Activated CD4-positive, alpha-beta memory T cell treated with anti-CD3 and anti-CD28 coated beads, Interleukin-2, amount 10 ng/mL, durations not matched to agents 7 days and 5 days (primary cell): ENCODE measurements at places on chromosomes 16 and 17.

DNA sequence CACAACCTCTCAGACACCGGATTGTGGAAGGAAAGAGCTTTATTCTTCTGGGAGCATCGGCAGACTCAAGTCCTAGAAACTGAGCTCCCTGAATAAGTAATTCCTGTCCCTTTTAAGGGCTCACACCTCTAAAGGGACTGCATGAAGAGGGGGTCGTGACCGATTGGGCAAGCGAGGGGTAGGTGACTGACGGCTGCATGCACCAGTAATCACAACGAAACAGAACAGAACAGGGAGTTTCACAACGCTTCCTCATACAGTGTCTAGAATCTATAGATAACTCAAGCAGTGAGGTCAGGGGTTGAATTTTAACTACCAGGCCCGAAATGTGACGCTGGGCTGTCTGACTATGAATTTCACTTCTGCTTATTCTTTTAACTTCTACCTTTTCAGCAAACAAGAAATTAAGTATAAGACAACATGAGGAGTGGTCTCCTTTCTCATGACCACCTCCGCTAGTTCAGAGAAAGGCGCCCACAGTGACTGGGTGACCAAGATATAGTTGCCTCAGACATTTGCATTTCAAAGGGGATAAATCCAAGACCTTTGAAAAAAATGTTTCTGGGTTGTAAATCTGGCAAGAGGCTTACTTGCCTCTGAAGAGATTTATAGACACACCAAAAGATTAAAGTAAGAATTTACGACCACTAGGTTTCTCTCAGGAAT lies 88.4 kb upstream of the ATF7IP2 start:
- DNase-seq: no peak

GRCh38 chr16:89004209-89004831 lies 27.3 kb upstream of the CBFA2T3 start:
- DNase-seq: no peak

- no peak for DNase-seq
Observed at GRCh38 chr16:57192146-57192545, 6.0 kb downstream of the RSPRY1 start.

DNA sequence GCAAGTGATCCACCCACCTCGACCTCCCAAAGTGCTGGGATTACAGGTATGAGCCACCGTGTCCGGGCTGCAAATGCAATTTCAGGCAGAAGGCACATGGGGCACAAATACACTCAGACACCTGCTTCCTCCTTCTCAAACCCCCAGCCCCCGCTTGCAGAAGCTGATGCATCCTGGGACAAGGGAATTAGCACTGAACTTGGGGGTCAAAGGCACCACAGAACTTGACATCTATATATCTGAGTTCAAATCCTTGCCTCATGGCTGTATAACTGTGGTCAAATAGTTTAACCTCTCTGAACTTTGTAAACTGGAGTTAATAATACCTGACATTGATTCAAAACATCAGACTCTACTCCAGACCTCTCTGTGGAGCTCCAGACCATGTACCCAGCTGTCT lies 4.1 kb upstream of the ARL5C start:
- DNase-seq: no peak

GRCh38 chr17:15342460-15342859 lies 1.1 kb upstream of the TEKT3 start:
- DNase-seq: no peak

DNA sequence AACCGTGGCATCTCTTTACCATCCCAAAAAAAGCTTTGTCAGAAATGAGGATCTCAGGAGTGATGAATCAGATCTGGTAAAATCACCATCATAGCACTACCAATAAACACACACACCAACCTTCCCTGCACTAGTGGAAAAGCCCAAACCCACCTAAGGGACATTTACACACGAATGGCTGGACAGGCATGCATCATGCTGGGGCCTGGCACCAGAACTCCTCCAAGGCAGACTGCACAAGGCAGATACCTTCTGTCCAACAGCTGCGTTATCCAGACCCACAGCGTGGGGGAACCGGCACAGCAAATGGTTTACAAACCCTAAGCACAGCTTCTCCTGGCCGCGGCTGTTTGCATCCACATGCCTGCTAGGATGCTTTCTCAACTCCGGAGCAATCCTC lies 2.8 kb downstream of the ASIC2 start:
- no peak for DNase-seq

- DNase-seq: no peak
Observed at GRCh38 chr16:68362947-68363657, 52.3 kb downstream of the PRMT7 start.

GRCh38 chr16:82302042-82302727 lies 132.2 kb upstream of the MPHOSPH6 start:
- no peak for DNase-seq

DNA sequence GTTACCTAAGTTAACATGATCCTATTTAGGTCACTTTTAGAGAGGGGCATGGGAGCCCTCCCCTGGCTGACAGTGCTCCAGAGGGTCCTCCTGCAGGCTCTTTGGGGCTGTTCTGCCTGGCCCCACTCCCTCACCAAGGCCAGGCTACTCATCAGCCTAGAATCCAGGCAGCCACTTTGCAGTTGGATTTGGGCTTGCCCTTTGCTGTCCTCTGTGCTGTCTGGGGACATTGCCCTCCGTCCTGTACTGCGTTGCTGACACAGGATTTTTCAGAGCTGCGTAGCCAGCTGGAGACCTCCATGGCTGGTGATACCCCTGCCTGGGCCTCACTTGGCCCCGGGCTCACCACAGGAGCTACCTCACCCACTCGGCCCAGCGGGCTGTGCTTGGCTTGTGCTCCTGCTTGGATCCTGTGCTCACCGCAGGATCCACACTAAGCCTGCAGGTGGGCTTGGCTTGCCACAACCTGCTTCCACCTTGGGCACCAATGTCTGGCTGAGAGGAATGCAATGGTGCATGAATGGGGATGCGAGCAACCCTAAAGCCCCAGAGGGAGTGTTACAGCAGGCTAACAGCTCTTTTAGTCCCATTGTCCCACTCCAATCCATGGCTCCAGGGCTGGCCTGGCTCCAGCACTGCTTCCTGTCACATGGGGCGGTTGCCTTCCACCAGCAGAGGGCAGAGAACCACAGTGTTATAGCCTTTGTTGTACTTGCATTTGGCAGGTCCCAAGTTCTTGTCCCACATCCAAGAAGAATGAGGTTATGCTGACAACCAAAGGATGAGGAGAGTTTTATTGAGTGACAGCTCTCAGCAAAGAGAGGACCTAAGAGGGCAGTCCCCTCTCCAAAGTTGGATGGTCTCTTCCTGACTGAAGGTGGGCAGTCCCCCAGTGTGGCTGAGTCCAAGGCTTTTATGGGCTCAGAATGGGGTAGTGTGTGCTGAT lies 21.5 kb downstream of the CCL4 start:
- DNase-seq: no peak

- DNase-seq: peak; percentile 55
Observed at GRCh38 chr17:60165971-60166370, 16.2 kb downstream of the CA4 start.

DNA sequence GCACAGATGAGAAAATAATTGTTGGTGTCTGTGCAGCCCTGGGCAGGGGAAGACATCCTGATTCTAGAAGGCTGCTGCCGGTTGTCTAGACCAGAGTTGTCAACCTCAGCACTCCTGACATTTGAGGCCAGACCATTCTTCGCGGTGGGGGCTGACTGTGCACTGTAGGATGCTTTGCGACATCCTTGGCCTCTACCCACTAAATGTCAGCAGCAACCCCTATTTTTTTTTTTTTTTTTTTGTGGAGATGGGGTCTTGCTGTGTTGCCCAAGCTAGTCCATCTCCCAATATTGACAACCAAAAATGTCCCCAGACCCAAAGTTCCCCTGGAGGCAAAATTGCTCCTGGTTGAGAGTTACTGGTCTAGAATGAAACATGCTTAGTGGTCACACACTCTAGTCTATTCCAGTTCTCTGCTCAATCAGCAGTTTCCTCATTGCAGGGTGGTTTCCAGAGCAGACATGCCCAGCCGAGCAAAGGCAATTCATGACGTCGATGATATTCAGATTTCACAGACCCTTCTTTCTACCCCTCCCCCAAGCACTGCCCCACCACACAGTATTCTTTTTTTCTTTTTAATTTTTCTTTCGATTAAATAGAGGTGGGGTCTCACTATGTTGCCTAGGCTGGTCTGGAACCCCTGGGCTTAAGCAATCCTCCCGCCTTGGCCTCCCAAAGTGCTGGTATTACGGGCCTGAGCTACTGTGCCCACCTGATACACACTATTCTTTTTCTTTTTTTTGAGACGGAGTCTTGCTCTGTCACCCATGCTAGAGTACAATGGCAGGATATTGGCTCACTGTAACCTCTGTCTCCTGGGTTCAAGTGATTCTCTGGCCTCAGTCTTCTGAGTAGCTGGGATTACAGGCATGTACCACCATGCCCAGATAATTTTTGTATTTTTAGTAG lies 9.0 kb downstream of the C17orf99 start:
- peak; percentile 40 for DNase-seq
